HCEC 1CT (cell line): ENCODE measurements at places on chromosomes 16 and 17.

DNA sequence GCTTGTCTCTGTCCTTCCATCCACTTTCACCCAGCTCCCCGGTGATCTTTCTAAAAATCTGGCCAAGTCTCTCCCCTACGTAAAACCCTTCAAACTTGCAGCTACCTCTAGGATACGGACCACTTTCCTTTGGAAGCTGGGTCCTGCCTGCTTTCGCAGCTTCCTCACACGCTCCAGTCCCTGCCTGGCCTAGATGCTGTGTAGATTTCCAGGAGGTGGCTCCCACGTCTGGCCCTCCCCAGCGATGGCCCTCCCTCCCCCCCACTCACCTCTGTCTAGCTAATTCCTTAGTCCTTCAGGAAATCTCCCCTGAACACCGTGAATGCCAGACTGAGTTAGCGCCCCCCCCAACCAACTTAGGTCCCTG lies 579 bp upstream of the LRRC59 start:
- no peak for DNase-seq

DNA sequence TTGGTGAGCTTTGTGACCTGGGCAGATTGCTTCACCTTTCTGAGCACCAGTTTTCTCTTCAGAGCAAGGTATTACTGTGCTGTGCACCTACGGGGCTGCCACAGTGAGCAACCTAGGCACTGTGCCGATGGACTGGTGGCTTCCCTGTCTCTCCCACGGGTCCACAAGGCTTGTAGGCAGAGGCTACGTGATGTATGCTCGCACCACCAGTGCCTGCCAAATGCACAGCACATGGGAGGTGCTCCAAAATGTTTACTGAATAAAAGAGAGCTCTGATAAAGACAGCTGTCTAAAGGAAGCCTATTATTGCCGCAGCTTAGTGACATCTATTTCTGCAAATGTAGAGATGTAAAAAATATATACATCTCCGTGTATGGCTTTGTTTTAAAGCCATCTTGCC lies 139.2 kb downstream of the CDK5R1 start:
- DNase-seq = no peak

DNA sequence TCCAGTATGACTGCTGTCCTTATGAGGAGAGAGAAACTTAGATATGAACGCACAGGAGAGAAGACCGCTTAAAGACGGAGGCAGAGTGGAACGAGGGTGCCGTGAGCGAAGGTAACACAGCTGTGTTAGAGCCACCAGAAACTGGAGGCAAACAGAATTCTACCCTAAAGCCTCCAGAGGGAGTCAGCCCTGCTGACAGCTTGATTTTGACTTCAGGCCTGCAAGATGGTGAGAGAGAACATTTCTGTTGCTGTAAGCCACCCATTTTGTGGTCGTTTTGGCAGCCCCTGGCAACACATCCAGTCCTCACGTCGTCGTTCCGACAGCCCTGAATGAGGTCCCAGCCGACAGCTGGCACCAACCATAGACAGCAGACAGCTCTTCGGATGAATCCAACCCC lies 2.8 kb upstream of the SPATA2L start:
- no peak for DNase-seq

DNA sequence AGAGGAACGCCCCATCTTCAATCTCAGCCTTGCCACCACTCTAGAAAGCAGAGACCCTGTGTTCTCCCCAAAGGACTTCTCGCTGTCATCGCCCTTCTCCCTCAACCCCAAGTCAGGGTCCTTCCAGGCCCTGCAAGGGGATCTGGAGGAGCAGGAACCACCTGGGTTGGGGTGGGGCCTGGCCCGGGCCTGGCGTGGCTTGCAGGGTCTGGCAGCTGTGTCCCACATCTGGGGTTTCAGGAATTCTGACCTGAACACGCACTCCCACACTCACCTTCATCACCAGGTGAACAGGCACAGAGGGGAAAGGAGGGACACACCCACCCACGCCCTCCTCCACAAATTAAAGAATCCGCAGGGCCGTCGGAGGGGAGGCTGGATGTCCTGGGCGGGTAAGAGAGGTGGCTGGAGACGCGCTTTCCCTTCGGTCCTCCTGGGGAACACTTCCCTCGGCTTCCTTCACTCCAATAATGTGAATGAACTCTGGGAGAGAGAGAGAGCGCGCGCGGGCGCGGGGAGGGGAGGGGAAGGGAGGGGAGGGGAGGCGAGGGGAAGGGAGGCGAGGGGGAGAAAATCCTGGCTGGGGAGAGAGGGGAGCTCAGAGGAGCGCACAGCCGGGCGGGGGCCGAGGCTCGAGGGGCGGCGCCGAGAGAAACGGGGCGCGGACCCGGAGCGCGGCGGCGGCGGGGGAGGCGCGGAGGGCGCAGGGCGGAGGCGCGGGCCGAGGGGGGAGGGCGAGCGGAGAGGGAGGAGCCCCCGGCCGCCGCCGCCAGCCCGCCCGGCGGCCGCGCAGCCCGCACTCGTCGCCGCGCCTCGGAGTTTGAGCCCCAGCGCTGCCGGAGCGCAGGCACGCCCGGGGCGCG lies at the start of gene CACNG4:
TSS of gene CACNG4 (plus strand) at position 799 of the 863 bp plus-strand sequence. CDS start 205 bp downstream, outside the sequence.
- no peak for DNase-seq

DNA sequence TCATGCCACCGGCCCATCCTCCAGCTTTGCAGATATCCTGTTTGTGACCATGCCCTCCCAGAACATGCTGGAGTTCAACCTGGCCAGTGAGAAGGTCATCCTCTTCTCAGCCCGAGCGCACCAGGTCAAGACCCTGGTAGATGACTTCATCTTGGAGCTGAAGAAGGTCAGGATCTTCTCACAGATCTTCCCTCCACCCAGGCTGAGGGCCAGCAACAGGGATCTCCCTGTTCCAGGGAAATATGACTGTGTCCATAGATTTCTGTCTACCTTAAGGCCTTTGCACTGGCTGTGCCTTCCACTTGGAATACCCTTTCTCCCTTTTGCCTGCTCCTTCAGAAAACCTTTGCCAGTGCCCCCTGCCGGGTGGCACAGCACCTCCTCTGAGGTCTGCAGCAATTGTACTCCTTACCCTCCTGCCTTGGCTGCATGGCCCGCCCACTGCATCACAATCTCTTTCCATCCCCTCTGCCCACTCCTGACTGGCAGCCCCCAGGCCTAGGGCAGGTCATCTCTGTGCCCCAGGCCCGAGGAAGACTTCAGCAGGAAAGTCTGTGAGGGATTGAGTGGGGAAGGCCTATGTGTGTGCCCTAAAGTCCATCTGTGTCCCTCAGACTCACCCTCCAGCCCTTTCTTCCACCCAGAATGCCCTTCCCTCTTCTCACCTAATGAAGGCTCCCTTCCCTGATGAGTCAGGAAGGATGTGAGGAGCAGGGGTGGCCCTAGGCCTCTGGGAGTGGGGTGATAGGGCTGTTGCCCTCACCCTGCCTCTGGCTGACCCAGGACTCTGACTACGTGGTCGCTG lies 27.3 kb upstream of the ALKBH5 start:
- DNase-seq = peak; percentile 32

DNA sequence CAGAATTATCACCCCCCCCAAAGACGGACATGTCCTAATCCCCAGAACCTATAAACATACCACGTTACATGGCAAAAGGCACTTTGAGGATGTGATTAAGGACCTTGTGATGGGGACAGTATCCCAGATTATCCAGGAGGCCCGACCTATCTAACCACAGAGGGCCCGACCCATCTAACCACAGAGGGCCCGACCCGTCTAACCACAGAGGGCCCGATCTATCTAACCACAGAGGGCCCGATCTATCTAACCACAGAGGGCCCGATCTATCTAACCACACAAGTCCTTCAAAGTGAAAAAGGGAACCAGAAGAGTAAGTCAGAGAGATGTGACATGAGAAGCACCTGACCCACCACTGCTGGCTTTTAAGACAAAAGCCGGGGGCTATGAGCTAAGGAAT lies 56.8 kb downstream of the ANKFY1 start:
- DNase-seq = peak; percentile 56

DNA sequence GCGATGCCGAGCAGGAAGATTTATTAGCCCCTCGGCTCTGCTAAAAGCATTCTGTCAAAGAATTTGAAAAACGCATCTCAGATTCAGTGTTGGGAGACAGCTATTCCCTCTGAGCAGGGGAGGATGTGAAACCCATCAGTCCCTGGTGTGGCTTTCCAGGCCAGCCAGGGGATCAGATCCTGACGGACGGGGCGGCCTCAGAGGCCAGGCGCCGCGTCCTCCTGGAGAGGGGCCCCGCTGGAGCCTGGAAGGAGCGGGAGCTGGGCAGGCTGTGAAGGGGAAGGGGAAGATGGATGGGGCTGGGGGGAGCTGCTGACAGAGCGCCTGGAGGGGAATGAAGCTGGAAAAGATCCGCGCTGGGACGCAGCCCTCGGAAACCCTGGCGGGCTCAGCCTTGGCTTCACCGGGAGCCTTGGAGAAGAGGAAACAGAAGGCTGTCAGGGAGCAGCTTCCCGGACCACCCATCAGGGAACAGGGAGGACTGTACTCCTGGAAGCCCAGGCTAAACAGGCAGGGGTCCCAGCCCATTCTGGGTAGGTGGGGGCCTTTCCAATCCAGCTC lies 358.0 kb downstream of the C16orf95 start:
- DNase-seq = no peak
